ENCODE measurements at places on chromosomes 6 and 20.
A peak's percentile ranks its signal among the peaks of the same experiment; 100 is the strongest.

- DNase-seq, result no peak
Measured at GRCh38 chr6:95519228-95520037, 57.9 kb upstream of the MANEA start.

- no peak for DNase-seq
Measured at GRCh38 chr6:28696682-28697081, 171.0 kb downstream of the GPX5 start.

- DNase-seq, result no peak
Measured at GRCh38 chr6:34959224-34959623, 70.2 kb downstream of the ANKS1A start.

DNA sequence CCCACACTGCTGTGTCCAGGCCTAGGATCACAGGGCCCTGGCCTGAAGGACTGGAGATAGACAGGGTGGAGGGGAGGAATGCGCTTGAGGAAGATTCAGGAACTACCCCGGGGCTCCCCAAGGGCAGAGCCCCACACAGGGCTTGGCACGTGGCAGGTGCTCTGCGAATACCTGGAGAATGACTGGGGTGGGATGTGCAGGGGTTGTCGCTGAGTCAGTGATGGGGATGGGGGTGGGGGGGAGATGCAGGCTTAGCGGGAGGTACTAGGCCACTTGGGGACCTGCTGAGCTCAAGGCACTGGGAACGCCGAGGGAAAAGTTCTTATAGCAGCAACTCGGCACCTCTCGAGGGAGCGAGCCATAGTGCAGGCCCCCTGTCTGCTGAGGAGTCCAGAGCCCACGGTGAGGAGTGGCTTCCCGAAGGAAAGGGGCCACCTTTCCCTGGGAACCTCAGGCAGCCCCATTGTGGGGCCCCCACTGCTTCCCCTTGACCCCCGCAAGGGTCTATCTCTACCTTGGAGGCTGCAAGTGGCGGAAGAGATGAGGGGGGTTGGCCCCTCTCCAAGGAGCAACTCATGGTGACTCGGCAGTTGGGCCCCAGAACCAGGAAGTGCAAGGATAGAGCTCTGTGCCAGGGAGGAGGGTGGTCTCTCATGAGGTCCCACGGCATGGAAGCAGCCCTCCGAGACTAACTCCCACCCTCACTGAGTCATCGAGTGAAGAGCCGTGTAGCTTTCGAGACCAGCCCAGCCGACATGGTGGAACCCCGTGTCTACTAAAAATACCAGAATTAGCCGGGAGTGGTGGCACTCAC, 33.1 kb downstream of the SRC start:
- no peak for DNase-seq

- DNase-seq, result no peak
Measured at GRCh38 chr6:162408826-162409535, 318.6 kb downstream of the PRKN start.

DNA sequence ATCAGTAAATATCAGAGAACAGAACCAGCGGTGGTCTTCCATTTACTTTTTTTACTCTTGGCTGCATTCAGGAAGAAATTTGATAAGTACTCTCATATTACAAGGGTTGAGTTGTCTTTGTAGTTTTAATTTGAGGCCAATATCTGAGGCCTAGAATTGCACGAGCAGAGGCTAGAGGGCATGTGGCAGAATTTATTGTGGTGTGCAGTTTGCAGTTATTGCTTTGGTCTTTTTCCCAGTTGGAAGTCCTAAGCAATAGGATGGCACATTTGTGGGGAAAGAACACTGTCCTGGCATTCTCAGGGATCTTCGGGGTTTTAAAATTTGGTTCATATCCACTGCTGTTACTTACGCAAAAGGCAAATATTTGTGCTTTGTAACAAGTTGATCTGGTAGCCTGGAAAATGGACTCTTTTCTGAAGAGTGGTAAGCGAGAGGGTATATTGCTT, 66.0 kb downstream of the CTNNBL1 start:
- DNase-seq, result no peak

DNA sequence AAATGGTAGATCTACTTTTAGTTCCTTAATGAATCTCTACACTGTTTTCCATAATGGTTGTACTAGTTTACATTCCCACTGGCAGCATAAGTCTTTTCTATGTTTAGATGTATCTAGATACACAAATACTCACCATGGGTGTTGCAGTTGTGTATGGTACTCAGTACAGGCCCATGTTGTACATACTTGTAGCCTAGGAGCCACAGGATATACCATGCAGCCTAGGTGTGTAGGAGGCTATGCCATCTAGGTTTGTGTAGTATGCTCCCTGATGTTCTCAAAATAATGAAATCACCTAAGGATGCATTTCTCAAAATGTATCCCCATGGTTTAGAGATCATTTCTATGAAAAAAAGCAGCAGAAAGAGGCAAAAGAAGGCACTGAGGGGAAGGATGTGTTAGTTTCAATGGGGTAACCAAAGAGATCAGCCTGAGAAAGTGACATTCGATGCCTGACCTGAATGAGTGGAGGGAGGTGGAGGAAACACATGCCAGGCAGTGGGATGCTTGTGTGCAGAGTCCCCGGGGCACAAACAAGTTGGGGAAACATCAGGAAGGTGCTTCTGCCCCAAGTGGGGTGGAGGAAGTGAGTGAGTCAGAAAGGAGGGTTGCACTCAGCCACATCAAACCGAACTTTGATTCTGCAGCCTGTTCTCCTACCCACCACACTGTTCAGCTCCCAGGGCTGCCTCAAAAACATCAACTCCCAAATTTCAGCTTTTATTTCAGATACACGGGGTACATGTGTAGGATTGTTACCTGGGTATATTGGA, 191.2 kb downstream of the ZNF217 start:
- DNase-seq, result no peak

DNA sequence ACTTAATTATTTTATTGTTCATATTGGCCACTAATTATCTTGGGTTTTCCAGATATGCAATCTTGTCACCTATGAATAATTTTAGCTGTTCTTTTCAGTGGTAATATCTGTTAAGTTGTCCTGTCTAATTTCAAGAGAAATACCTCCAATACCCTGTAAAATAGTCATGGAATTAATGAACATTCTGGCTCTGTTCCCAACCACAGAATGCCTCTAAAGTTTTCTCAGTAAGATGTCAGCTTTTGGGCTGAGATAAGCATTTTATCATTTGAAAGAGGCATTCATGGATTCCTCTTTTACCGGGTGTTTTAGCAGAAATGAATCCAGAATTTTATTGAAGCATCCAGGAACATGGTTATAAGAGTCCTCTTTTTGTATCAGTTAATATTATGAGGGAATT, 109.3 kb downstream of the WDR27 start:
- DNase-seq, result no peak

- DNase-seq, result no peak
Measured at GRCh38 chr20:15047601-15048000, 710.2 kb upstream of the FLRT3 start.

- DNase-seq, result peak; percentile 8
Measured at GRCh38 chr20:53146201-53146891, 174.2 kb downstream of the TSHZ2 start.

- DNase-seq, result no peak
Measured at GRCh38 chr6:144394210-144394609, 109.1 kb downstream of the UTRN start.

DNA sequence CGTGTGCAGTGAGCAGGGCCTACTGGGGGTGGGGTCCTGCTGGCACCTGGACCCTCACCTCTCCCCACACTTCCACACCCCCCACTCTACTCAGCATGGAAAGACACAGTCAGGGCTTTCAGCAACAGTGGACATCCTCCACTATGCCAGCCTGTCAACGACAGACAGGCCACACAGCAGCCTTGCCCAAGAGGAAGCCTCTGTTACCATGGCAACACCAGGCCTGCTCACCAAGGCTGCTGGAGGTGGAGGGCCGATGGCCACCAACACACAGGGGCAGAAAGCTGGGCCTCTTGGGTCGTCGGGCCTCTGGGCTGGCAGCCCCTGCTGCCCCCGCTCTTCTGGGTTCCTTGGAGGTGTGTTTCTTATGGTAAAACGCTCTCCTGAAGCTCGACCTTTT, 13.6 kb downstream of the BNIP5 start:
- no peak for DNase-seq

DNA sequence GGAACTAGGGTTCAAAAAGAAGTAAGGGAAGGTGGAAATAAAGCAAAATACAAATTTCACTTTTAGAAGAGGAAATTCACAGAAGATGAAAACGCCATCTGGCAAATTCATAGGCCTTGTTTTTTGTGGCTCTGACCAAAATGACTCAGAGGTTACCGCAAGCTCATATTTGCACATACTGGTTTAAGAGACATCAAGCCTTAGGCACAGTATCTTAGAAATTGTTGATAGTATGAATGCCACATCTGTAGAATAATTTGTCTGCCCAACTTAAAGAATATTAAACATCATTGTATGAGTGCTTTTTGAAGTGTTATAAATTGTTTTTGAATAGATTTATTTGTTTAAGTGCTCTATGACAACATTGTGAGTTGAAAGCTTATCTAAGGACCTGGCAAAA, 10.6 kb downstream of the TAAR1 start:
- DNase-seq, result no peak

GRCh38 chr6:113347436-113347835, 509.7 kb upstream of the MARCKS start:
- no peak for DNase-seq

DNA sequence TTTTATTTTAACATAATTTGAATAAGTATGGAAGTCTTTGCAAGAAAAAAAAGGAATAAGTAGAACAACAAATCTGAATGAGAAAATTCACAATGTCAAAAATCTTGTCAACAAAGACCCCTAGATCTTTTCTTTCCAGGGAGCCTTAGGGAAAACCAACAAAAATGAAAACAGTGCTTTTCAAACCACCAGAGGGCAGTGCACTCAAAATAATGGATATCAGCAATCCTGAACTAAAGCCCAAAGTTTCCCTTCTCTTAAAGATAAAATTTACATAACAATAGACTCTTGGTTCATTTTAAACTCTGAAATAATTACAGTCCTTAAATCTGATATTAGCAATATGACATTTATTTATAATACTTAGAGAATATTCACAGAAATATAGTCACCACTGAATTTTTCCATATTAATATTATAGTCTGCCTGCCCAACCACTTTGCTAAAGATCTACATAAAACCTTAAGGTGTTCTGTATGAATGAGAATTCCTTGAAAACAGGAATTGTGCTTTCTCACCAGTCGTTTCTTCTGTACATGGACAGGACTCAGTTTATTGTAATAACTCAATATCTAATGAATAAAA, 105.3 kb upstream of the BMP5 start:
- no peak for DNase-seq

- no peak for DNase-seq
Measured at GRCh38 chr6:163962627-163963117, 548.2 kb downstream of the QKI start.

DNA sequence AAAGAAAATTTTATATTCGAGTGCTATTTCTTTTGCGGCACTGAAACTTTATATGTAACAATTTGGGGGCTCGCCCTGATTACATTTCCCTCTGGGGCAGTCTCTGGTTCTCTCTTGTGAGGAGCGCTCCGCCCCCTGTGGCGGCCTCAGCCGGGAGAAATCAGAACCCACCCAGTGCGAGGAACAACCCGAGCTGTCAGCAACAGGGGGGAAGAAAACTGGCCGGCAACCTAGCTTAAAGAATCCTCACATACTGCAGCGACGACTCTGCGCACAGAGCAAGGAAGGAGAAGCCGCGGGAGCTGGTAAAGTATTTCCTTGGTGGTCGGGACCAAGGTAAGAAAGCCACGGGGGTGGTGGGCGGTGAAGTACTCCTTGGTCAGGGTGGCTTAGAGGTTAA, 23.9 kb upstream of the SLC52A3 start:
- no peak for DNase-seq

- no peak for DNase-seq
Measured at GRCh38 chr6:17863901-17864754, 123.3 kb downstream of the KIF13A start.

DNA sequence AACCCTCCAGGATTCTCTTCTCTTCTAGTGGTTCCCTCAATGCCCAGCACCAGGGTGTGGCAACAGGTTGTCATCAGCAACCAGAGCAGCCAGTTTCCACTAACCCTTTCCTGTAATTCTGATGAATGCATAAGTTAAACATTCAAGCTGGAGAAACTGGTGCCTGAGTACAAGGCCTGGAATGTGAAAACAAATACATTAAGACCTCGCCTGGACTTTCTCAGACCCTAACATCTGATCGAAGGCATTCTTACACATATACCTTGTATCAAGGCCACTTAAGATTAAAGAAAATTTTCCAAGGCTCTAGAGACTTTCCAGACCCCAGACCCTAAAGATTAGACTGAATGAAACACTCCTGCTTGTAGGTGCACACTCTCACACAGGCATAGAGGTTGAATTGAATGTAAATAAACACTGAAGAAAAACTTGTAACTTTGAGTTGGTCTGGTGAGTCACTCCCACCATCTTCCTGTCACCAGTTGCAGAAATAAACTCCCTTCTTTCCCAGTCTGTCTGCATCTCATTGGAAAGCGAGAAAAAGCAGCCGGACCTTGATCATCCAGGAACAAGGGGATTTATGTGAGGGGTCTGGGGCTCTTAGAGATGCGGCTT, 9.0 kb downstream of the LRP11 start:
- no peak for DNase-seq

- no peak for DNase-seq
Measured at GRCh38 chr6:30061858-30062458, 893 bp downstream of the POLR1H start.

DNA sequence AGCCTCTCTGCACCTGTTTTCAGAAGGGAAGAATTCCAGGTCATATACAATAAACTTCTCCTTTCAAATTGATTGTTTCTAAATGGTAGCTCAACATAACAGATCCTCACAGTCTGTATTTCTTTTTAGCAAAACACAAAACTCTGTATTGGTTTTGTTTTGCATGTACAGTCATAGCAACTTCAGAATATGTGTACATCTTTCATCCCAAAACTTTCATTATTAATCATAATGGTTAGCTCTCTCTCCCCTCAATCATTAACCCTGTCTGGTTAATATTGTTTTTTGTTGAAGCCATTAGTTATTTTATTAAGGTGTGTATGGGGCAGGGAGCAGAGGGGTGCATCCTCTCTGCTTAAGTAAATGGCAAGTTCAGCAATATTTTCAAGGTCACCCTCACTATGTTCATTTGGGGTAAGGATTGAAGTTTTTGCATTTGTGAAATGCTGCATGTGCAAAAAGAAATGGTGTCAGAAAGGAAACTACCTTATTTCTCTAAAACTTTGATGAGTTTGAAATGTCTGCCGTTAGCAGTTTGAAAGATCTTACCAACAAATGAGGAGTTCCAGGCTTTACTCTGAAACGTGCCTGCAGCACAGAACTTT, 136.8 kb upstream of the BTBD3 start:
- no peak for DNase-seq

GRCh38 chr6:124982669-124983068, 20.4 kb downstream of the RNF217 start:
- DNase-seq, result no peak

Measured in activated naive CD4-positive, alpha-beta T cell (primary cell).